ENCODE measurements at places on chromosomes 6 and 20.

DNA sequence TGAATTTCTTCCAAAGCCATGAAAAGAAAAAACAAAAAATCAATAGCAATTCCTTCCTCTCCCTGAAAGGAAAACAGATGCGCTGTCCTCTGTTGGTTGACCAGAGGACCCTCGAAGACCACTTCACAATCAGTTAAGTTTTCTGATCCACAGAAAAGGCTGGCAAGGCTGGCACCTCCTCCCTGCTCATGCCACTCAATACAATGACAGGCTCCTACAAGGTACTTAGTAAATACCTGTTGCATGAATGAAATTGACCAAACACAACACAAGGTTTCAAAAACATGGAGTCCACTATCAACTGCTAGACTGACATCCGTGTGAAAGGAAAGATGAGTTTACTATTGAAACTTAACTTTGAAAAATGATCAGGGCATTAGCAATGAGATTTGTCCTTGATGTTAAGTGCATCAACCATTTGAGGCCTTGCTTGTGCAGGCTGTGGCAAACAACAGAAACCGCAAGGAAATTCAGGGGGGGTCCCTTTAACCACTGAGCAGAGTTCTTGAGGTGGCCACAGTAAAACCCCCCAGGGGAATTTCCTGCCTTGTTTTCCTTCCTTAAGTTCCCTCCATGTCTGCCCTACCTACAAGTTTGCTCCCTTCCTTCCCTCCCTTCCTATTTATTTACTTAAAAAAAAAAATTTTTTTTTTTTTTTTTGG is 27.9 kb upstream of the RTF2 start:
- no peak for DNase-seq

- no peak for DNase-seq
Measured at GRCh38 chr6:36523936-36524499, 23.3 kb downstream of the STK38 start.

GRCh38 chr20:50930976-50931305 is 296 bp downstream of the ADNP start:
- DNase-seq, result peak; percentile 69

DNA sequence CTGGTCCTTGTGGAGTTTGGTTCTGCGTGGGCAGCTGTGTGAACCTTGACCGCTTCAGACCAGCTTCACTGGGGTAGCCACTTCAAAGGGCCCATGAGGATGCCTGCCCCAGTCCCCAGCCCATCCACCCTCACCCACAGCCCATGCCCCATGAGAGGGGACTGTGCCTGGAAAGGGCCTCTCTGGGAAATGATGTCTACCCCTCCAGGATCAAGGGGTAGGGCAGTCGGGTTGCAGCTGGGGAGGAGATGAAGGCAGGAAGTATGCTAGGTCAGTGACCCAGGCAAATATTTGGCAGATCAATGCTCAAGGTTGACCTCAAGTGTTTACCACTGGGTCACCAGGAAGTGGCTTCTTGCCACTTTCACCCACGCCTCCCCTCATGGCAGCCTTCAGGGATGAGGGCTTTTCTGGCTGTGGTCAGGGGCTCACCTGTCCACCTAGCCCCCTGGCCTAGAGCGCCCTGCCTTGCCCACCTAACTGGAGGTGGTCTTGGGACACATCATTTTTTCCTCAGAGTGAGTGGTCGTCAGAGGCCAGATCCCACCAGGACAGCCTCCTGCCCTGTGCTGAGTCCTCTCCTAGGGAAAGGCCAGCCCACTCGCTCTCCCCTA is 109.5 kb downstream of the SNX5 start:
- DNase-seq, result no peak

- DNase-seq, result no peak
Measured at GRCh38 chr6:15500901-15501825, 161.7 kb downstream of the DTNBP1 start.

- DNase-seq, result no peak
Measured at GRCh38 chr6:4932228-4932903, 71.5 kb downstream of the RPP40 start.

DNA sequence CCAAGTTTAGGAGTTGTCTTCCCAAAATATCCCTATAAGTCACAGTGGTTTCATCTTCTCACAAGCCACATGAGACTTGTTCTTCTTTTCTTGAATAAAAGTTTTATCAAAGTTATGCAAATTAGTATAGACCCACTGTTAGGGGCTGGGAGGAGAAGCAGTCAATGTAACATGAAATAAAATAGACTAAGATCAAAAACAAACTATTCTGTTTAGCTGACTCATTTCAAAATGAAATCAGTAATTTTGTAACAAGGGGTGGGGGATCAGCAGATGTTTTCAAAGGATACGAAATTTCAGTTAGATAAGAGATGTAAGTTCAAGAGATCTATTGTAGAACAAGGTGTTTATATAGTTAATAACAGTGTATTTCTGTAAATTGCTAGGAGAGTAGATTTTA is 339.6 kb upstream of the PRDM1 start:
- DNase-seq, result no peak

GRCh38 chr20:4681991-4682401 is 39.7 kb upstream of the PRND start:
- DNase-seq, result no peak

GRCh38 chr20:48287021-48287494 is 501.8 kb upstream of the SULF2 start:
- no peak for DNase-seq

DNA sequence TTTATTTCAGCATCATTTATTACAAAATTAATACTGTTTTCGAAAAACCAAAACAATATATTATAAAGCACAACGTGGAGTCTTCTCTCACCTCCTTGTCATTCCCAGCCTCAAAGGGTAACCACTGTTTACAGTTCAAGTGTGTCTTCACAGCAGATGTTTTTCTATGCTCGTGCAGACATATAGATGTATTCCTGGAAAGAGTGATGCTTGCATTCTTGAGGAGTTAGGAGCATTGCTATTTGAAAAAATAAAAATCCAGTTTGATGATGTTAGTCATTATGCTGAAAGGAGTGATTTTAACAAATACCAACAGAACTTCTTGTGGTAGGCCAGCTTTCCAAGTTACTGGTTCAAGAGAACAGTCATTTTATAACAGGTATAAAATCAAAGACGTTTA is 234.9 kb downstream of the BCKDHB start:
- no peak for DNase-seq

DNA sequence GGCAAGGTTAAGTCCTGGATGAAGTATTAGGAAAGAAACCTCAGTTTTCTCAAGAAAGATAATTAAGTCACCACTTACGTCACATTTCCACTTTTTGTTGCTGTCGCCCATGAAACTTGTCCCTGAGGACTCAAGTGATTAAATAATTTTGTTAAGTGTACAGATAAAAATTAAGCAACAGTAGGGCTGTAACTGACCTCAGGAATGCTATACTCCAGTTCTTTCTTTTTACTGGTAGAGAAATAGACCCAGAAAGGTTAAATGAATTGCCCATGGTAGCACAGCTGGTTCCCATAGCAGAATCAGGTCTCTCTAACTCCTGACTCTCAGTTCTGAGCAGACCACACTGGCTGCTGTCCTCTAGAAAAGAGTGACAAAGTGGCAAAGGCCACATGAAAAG is 54.5 kb downstream of the CLIC5 start:
- no peak for DNase-seq

- no peak for DNase-seq
Measured at GRCh38 chr20:48686238-48687116, 141.3 kb downstream of the PREX1 start.

GRCh38 chr20:12466915-12467314 is 541.9 kb upstream of the SPTLC3 start:
- no peak for DNase-seq

- no peak for DNase-seq
Measured at GRCh38 chr6:118659513-118660217, 8.3 kb upstream of the CEP85L start.

DNA sequence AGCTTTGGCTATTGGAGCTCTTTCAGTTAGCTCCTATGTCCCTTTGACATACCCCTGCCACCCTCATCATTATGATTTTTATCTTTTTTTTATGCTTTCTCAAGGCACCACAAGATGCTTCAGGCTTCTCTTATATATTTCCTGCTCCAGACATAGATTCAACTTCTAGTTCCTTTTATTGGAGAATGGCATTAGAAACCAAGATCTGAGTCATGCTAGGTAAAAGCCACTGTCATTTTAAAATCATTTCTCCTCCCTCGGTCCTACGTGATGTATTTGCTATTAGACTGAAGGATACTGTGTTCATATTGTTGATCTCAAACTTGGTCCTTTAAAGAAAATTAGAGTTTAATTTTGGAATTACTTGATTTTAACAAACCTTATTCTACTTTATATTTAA is 8.3 kb downstream of the TENT5A start:
- no peak for DNase-seq

GRCh38 chr20:10595985-10596384 is 77.8 kb downstream of the JAG1 start:
- DNase-seq, result no peak

- DNase-seq, result no peak
Measured at GRCh38 chr6:148620579-148621298, 126.1 kb upstream of the UST start.

DNA sequence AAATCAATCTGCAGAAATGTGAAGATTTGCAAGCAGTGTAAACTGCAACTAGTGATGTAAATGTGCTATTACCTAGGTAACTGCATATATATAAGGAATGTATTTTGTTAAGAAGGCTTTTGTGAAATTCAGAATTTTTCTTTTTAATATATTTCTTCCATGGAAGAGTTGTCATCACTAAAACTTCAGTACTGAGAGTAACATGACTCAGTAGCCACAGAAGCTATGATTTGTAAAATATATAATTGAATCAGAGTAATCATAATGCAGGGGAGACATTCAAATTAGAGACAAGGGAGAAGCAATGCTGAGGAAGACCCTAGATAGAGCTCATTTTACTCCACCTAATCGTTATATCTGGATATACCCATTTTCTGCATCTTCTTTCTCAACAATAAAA is 141.7 kb downstream of the ADGRG6 start:
- no peak for DNase-seq

- DNase-seq, result no peak
Measured at GRCh38 chr6:7270320-7271204, 42.4 kb downstream of the SSR1 start.

- no peak for DNase-seq
Measured at GRCh38 chr20:61963149-61963548, 102.5 kb downstream of the TAF4 start.

- DNase-seq, result no peak
Measured at GRCh38 chr20:61815678-61816077, 250.0 kb downstream of the TAF4 start.

DNA sequence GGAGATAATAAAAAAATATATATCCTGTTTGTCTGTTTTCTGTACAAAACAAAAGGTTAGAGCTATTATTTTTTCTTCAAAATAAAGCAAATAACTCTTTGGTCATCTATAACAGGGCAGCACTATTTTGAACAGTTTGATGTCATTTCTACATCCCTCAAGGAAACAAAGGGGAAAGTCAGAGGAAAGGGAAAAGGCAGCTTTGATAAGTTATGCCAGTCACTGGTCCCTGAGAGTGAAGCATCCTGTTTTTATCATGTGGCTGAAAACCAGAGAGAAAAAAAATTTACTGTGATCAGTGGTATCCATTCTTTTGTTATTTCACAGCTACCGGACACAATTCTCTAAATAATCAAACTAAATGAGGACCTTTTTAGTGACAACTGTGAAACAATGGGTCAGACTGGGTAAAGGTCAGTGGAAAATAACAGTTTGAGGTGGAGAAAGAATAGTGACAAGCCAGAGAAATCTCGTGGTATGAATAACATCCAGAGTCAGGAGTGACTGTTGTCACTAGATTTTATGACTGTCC is 356.0 kb downstream of the HDGFL1 start:
- DNase-seq, result no peak

DNA sequence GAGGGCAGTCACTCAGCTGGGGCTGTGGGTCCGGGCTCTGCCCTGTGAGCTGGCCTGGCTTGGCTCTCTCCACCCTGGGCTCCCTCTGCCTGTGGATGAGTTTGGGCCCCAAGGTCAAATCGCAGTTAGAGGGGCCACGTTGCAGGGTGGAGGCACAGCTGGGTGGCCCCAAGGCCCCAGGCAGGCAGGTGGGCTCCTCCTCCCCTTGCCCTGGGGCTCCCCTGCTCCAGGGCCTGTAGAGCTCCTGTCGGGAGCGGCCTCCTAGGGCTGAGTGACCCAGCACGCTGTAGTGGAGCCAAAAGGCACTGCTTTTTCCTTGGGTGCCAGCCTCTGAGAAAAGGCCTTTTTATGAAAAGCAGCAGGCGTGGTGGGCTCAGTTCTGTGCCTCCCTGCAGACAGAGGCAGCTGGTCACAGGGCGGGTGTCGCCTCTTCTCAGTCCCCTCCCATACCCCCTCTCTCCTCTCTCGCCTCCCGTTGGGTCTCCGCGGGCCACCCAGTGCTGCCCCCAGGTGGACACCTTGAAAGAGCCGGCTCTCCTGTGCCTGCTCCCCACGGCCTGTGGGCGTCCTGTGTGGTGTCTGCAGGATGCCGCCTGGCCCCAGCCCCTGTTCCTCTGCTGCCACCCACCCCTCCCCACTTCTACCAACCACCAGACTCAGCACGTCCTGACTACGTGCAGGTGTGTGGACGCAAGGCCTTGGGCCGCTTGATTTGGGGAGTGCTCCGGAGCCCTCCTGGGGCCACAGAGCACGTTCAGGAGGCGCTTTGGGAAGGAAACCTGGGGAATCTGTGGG is 13.2 kb downstream of the SS18L1 start:
- DNase-seq, result peak; percentile 56

GRCh38 chr6:113971741-113972140 is 793 bp upstream of the HDAC2 start:
- no peak for DNase-seq

- no peak for DNase-seq
Measured at GRCh38 chr20:1199212-1199873, 3.9 kb upstream of the C20orf202 start.

GRCh38 chr6:6717953-6718352 is 129.4 kb downstream of the LY86 start:
- DNase-seq, result no peak

GRCh38 chr6:106257195-106257594 is 68.4 kb downstream of the ATG5 start:
- no peak for DNase-seq

GRCh38 chr6:129865013-129865412 is 3.9 kb upstream of the TMEM244 start:
- no peak for DNase-seq

GRCh38 chr20:16462711-16463110 is 110.5 kb downstream of the KIF16B start:
- DNase-seq, result no peak

DNA sequence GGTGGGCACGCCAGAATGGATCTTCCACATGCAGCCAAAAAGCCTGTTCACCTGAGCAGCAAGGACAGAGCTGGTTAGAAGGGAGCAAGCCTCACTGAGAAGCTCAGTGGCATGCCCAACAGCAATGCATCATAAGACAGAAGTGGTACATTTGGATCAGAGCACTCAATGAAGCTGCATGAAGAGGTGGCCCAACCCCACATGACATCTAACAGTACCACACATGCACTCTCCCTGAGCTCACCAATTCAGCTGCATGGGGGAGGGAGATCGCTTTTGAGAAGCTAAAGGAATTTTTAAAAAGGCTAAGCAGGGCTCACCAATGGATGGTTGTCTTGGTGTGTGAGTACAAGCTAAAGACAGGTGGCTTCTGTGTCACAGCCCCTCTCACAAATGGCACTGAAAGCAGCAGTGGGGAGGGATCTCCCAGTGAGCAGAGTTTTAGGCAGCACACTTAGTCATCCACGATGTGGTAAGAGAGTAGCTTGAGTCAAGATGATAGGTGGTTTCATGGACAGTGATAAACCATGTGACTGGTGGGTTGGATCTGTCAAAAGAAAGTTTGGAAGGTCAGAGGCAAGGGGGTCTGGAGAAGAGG is 166.6 kb upstream of the TAB2 start:
- peak; percentile 15 for DNase-seq
